Endothelial cell of umbilical vein (primary cell): ENCODE measurements at places on chromosomes 6 and 20. TPM values are rescaled to one million over a fixed set of nuclear protein-coding genes. Genes with fewer than 3 reads are reported as not detected.

Gene SLC22A3
- total RNA-seq = not detected in 2 replicates

Gene OPN5
- total RNA-seq = not detected in 2 replicates

Gene NINL
- 24.8 and 25.5 TPM in 2 replicates for total RNA-seq

Gene HLA-A
- 153 and 294 TPM in 2 replicates for total RNA-seq

Gene C4A
- total RNA-seq = 4.1 and 5.2 TPM in 2 replicates

Gene FOXA2
- total RNA-seq = not detected in 2 replicates

Gene MUC22
- not detected in 2 replicates for total RNA-seq

Gene TMC2
- not detected in 2 replicates for total RNA-seq

Gene HLA-DQB2
- not detected in 2 replicates for total RNA-seq

Gene TBXT
- not detected in 2 replicates for total RNA-seq

Gene GNAS-AS1
- total RNA-seq = 0.58 and 0.74 TPM in 2 replicates

Gene LY6G6F
- not detected in 2 replicates for total RNA-seq

Gene TBP
- total RNA-seq = 15.3 and 17.7 TPM in 2 replicates

Gene HTR1E
- total RNA-seq = not detected in 2 replicates

Gene SLC22A7
- not detected in 2 replicates for total RNA-seq

Gene OXT
- not detected in 2 replicates for total RNA-seq

Gene LAMA4
- total RNA-seq = 629 TPM in 2 replicates

Gene MAP7
- 0.30 and 0.42 TPM in 2 replicates for total RNA-seq

Gene SPAG4
- total RNA-seq = 3.7 and 7.2 TPM in 2 replicates

Gene SLC17A1
- total RNA-seq = not detected in 2 replicates

Gene SLC17A2
- not detected in 2 replicates for total RNA-seq
